ENCODE measurements at places on chromosomes 7 and 10.
A peak's percentile ranks its signal among the peaks of the same experiment; 100 is the strongest.

DNA sequence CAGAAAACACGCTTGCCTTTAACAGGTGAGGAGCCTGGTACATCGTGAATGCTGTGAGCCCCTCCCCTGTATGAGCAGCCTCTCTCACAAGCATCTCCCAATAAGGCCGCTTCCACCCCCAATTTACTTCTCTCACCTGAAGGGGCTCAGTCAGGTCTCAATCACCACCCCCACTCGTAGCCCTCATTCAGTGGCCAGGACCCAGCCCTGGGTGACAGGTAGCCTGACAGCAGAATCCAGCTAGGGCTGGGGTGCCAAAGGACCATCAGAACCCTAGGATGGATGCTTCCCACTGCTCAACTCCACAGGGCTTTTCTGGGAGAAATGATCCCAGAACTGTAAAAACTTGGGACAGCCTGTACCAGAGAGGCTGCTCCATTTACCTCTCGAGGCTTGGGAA, 6.4 kb upstream of the NDST2 start:
- DNase-seq = no peak

DNA sequence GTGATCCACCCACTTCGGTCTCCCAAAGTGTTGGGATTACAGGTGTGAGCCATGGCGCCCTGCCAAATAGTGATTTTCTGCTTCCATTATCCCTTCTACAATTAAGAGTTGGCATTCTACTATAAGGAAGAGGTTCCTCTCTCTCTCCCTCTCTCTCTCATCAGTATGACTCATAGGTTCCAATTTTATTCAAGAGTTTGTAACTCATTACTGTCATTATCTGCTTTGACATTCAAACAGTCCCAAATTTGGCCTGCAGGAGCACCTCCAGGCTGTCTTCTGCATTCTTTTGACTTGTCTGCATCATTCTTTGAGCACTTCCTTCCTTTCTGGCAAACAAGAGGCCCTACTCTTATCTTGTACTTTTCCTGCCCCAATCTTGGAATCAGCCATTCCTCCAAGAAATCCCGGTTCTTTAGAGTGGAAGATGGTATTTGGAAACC, 33.2 kb upstream of the CALU start:
- no peak for DNase-seq

DNA sequence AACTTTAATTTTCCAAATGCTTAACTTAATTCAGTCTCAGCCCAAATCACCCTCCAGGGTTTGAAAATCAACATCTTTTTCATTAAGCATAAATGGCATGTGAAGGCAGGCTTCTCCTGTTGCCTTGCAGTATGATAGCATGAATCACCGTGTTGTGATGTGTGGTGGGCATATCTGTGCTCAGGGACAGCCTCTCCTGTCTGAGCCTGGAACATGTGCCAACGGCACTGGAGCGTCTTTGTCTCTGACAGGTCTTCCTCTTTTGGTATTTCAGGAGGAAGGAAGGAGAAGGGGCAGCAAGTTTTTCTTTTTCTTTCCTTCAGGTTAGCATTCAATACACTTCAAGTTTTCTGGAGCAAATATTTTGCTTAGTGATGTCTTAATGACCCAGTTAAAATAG, 57.6 kb downstream of the LRGUK start:
- no peak for DNase-seq

GRCh38 chr10:63582690-63583089, 61.5 kb downstream of the REEP3 start:
- DNase-seq = no peak

DNA sequence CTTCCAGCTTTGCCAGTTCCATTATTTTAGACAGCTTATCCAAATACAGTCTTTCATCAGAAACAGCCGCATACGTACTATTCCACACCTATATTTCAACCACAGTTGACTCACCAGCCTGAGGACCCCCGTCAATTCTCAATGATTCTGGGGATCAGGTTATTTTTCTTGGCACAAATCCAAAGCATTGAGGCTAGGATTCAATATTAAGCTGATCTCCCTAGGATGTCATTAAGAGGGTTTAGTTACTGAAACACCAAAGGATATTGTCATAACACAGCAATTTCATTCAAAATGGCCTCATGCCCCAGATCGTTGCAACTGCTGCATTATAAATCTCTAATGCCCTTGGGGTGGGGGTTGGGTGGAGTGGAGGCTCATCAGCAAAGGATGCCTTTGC, 214.6 kb downstream of the PTEN start:
- no peak for DNase-seq

DNA sequence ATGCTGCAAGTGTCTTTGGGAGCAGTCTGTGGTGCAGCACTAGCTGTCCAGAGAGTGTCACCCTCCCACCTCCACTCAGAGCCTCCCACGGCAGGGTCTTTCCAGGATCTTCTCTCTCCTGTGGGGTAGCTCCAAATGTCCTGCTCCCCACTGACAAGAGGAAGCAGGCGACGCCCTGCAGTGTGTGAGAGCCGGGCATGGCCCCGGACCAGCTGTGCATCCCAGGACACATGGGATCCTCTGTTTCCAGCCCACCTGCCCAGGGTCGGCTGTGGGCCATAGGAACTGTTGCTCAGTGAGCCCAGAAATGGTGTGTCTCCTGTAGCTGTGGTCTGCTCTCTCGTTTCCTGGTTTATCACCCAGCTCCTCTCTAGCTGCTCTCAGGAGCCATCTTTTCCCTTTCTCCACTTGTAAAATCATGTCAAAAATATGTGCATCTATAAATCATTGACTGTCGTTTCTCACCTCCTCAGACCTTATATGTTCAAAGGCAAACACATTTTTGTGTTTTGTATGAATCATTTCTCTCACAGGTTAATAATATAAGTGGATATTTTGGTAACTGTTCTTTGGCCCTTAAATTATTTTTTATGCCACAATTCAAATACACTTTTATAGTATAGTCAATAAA, 74.9 kb downstream of the VWC2 start:
- DNase-seq = no peak

- no peak for DNase-seq
These were observed 2.5 kb downstream of the VOPP1 start for GRCh38 chr7:55569797-55570196.

DNA sequence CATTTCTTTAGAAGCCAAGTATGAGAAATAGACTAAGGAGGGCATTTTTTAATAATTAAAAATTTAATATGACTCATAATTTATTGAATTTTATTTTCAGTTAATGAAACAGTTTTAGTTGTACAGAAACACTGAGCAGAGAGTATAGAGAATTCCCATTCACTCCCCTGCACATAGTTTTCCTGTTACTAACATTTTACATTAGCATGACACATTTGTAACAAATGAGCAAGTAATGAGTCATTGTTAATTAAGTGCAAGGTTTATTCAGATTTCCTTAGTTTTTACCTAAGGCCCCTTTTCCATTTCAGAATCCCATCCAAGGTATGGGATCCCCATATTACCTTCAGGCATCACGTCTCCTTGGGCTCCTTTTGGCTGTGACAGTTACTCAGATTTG, 271.5 kb upstream of the FZD8 start:
- no peak for DNase-seq

- no peak for DNase-seq
These were observed at the start of gene HOXA3 for GRCh38 chr7:27151931-27152815. TSS of gene HOXA3 (minus strand) at chr7:27152583. CDS start at chr7:27110640, 41,943 bp downstream.

DNA sequence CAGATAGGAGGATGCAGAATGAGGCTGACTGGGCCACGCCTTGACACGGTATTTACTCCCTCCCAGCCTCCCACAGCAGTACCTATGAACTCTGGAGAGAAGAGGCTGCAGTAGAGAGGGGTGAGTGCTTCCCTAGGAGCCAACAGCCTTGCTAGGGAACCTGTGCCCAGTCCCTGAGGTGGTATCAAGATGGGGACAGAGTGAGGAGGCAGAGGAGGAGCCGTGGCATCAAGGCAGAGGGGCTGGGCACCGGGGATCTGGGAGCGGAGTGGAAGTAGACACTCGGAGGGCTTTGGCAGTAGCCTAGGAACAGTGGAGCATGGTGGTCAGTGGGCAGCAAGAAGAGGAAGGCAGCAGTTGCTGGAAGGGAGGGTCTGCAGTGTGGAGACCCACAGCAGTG, 68.7 kb upstream of the CHST15 start:
- DNase-seq = no peak

GRCh38 chr7:31122649-31123058, 70.5 kb downstream of the ADCYAP1R1 start:
- peak; percentile 36 for DNase-seq

- DNase-seq = no peak
These were observed 64.8 kb downstream of the RBM20 start for GRCh38 chr10:110708776-110709443.

GRCh38 chr7:131241386-131241785, 86.3 kb upstream of the MKLN1 start:
- DNase-seq = no peak
